ENCODE measurements at places on chromosomes 6 and 20.

DNA sequence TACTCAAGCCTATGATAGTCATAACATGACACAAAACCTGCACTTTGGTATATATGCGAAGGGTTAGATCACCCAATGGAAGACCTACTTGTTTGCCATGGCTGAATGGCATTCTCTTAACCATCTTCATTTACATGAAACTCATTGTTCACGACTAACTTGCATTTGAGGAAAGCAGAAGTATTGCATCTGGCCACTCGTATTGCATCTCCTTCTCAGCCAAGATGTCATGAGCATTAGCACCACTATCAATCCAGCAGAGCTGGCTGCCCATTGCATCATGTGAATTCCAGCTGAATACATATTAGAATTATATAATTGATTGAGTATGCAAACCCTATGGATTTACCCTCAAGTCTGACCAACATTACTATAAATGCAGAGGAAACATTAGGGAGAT, 390.2 kb downstream of the LAMA2 start:
- DNase-seq = no peak

DNA sequence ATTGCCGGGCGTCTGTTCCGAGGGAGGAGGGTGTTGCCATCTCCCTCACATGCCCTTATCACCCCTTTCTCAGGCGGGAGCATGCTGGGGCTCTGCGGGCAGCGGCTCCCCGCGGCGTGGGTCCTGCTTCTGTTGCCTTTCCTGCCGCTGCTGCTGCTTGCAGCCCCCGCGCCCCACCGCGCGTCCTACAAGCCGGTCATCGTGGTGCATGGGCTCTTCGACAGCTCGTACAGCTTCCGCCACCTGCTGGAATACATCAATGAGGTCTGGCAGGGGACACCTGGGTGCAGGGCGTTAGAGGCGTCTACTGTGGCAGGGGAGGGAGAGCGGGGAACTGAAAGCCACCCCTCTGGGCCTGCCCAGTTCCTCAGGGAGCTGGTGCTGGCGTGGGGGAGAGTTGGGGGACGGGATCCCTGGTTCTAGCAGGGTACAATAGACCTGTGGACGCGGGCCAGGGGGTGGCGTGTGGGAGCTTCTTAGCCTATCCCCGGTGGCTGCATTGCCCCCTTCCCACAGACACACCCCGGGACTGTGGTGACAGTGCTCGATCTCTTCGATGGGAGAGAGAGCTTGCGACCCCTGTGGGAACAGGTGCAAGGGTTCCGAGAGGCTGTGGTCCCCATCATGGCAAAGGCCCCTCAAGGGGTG, 697 bp downstream of the PPT2 start:
- DNase-seq = no peak

DNA sequence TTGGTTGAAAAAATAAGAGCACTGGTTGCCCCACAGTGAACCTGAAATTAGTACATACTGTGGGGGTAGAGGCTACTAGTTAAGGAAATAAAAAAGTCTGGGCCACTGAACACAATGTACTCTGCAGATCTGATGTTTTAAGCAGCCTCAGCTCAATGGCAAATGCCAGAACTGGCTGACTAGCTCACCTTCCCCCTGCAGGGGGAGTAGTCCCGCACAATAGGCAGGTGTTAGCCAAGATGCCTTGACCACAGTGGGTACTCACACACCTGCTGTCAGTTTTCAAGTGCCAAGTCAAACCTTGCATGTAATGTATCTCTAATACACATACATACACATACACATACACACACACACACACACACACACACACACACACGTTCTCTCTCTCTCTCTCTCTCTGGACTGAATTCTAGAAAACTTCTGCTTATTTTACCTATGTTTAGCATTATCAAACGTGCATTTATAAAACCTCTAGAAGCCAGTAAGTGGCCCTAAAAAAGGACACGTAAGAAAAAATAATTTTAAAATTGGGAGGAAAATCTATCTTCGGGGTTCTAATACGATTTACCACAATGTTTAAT, 36.1 kb downstream of the GMDS start:
- peak; percentile 22 for DNase-seq

- no peak for DNase-seq
Measured at GRCh38 chr20:63759377-63759901, 19.9 kb downstream of the SLC2A4RG start.

DNA sequence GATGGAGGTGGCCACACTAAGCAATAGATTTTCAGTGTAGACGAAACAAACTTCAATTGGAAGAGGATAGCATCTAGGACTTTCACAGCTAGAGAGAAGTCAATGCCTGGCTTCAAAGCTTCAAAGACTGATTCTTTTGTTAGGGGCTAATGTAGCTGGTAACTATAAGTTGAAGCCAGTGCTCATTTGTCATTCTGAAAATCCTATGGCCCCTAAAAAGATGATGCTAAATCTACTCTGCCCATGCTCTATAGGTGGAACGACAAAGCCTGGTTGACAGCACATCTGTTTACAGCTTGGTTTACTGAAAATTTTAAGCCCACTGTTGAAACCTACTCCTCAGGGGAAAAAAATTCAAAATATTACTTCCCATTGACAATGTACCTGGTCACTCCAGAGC, 226.7 kb downstream of the BCAS1 start:
- no peak for DNase-seq

DNA sequence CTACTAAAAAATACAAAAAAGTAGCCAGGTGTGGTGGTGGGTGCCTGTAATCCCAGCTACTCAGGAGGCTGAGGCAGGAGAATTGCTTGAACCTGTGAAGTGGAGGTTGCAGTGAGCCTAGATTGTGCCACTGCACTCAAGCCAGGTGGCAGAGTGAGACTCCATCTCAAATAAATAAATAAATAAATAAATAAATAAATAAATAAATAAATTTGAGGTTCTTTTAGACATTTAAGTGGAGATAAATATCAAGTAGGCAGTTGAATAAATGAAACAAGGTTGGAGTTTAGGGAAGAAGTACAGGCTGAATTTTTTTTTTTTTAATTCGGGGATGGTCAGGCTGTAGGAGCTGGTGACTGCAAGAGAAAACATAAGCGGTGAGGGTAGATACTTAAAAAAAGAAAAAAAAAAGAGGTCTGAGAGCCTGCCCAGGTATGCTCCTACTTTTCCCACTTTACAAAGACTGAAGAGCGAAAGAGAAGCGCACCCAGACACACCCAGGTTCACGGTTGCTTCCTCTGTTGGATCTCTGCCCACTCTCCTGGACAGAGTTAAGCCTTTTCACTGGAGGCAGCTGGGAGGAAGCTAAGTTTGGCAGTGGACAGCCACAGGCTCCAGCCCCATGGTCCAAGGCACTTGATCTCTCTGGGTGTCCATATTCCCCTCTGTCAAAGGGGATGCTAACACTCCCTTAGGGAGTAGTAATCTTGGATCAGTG, 100.9 kb upstream of the PRDM1 start:
- no peak for DNase-seq
